ENCODE measurements at places on chromosomes 3 and 15. TPM values are rescaled to one million over a fixed set of nuclear protein-coding genes. Genes with fewer than 3 reads are reported as not detected.

Gene RLBP1
- not detected for polyA plus RNA-seq

Gene AHSG
- not detected for polyA plus RNA-seq

- H3K4me3 ChIP-seq: no peak overlapping the region
- no peak for DNase-seq
- H3K4me1 ChIP-seq: no peaks in the 10 kb centered on the region
- H3K27ac ChIP-seq: no peak overlapping the region
- H3K27me3 ChIP-seq: peaks cover 7% of the 10 kb centered on the region
These were observed 140.8 kb downstream of the SMAD6 start for GRCh38 chr15:66842710-66843441.

DNA sequence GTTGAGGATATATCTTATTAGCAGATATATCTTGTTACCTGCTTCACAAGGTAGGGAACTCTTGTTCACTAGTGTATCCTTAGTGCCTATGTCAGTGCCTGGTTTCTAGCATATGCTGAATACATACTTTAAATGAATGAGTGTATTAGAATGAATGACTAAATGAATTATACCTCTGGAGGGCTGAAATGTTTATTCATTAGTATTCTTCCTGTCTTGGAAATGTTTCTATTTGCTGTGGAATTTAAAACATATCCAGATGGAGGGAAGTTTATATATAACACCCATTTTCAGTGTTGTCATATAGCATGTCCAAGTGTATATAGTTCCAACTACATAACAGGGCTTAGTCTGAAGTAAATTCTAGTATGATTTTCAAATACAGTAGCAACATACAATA, 581.5 kb downstream of the TBL1XR1 start:
- no peak for DNase-seq
- H3K4me1 ChIP-seq: no peaks in the 10 kb centered on the region
- H3K27me3 ChIP-seq: no peaks in the 10 kb centered on the region
- no peaks in the 10 kb centered on the region for H3K36me3 ChIP-seq

Gene AGBL1
- not detected for polyA plus RNA-seq

Gene ANKRD34C
- not detected for polyA plus RNA-seq

DNA sequence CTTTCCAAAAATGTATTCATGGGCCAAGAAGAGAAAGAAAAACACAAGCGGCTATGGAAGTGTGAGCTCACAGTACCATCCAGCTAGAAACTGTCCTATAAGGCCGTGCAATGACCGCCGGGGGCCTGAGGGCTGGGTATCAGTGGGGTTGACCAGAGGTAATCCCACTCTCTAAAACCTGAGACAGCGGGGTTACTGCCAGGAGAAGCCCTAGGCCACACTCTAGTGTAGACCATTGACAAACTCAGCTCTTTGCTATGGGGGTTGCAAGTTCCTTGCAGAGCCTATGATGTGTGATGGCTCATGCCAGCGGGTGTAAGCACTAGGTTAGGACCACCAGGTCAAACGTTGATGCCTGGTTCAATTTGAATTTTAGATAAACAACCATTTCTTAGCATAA, 25.9 kb upstream of the SLCO2A1 start:
- H3K36me3 ChIP-seq: no peaks in the 10 kb centered on the region
- no peak overlapping the region for H3K27ac ChIP-seq
- no peaks in the 10 kb centered on the region for H3K4me1 ChIP-seq
- no peak overlapping the region for H3K4me3 ChIP-seq
- DNase-seq: no peak

DNA sequence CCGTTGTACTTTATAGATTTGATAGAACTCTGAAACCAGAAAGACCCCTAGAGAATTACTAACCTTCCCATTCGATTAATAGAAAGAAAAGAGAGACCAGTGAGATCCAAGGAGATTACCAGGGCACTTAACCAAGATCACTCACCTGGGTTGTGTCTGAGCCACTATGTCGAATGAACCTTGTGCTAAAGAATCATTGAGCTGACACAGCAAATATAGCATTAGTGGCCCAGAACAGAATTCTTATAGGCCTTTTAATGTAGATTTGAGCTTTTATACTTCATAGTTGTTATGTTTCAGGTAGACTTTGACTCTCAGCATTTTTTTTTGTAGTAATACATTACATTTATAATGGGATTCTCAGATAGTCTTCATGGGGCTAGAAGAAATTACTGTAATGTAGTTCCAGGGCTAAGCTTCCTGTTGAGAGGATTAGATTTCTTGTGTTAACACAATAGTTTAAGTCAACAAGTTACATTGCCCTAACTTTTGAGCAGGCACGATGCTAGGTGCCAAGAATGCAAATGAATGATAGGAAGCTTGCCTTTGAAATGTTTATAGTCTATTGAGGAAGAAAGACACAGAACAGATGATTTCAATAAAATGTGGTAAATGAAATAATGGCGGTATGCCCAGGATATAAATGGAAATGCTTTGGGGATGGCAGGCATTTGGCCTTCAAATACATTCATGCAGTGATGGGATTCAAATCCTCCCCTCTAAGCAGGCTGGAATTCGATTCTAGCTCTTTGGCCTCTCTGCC, 24.4 kb upstream of the ABHD10 start:
- no peaks in the 10 kb centered on the region for H3K36me3 ChIP-seq
- H3K27me3 ChIP-seq: no peaks in the 10 kb centered on the region
- no peak overlapping the region for H3K27ac ChIP-seq
- no peak overlapping the region for H3K4me3 ChIP-seq

Gene FETUB
- not detected for polyA plus RNA-seq

GRCh38 chr3:184715943-184716621, 4.2 kb upstream of the MAGEF1 start:
- no peaks in the 10 kb centered on the region for H3K27me3 ChIP-seq
- no peak overlapping the region for H3K27ac ChIP-seq

GRCh38 chr3:7953449-7954014, 548.1 kb upstream of the LMCD1 start:
- no peaks in the 10 kb centered on the region for H3K27me3 ChIP-seq
- H3K4me1 ChIP-seq: no peaks in the 10 kb centered on the region
- no peaks in the 10 kb centered on the region for H3K36me3 ChIP-seq
- no peak for DNase-seq

Gene LSAMP
- 1.7 TPM for polyA plus RNA-seq

DNA sequence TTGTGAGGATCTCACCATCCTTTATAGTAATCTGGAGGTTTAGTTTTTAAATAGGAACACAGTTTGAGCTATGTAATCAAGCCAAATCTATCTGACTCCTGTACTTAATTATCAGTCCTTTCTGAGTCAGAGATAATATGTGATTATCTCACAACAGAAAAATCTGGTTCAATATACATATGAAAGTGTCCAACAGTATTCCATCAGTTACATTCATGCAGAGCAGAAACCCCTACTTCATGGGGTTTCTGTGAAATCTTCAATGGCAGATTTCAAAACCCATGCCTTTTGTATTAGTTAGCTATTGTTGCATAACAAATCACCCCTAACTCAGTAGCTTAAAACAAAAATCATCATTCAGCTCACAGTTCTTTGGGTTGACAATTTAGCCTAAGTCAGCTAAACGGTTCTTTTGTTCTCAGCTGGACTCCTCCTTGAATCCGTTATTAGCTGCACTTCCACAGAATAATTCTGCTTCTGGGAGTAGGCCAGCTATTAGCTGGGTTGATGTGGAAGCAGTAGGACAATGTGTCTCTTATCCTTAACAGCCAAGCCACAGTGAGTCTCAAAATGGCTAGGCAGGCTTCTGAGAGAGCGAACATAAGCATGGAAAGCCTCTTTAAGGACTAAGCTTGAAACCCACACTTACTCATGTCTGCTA, 42.9 kb upstream of the ARPP21 start:
- DNase-seq: no peak
- H3K36me3 ChIP-seq: no peaks in the 10 kb centered on the region
- no peak overlapping the region for H3K27ac ChIP-seq
- H3K4me3 ChIP-seq: no peak overlapping the region

Gene C15orf62
- 0.27 TPM for polyA plus RNA-seq

Gene TRPM1
- not detected for polyA plus RNA-seq

GRCh38 chr15:71186267-71186666, 71.0 kb downstream of the THSD4 start:
- no peak overlapping the region for H3K4me3 ChIP-seq
- H3K27ac ChIP-seq: no peak overlapping the region
- no peaks in the 10 kb centered on the region for H3K4me1 ChIP-seq
- H3K36me3 ChIP-seq: no peaks in the 10 kb centered on the region
- no peak for DNase-seq

GRCh38 chr3:126201168-126201567, 20.8 kb upstream of the ALDH1L1 start:
- no peaks in the 10 kb centered on the region for H3K36me3 ChIP-seq
- H3K4me1 ChIP-seq: no peaks in the 10 kb centered on the region
- no peak overlapping the region for H3K4me3 ChIP-seq
- H3K27ac ChIP-seq: no peak overlapping the region
- DNase-seq: no peak
- H3K27me3 ChIP-seq: no peaks in the 10 kb centered on the region

DNA sequence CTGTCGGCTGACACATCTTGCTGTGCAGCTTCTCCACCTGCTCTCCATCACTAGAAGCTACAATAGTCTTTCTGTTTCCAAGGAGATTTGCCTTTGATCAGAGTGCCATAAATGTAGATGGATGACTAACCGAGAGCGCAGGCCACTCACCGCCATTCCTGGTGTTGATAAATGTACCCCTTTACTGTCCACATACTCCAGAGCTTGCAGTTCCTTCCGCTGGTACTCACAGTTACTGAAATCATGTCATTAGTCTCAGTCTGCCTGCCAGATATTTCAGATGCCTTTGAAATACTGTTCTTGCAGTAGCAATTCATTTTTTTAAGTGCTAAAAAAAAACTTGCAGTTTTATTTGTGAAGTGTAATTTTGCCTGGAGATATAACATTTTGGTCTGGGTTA, 72.3 kb downstream of the BLM start:
- peaks cover 12% of the 10 kb centered on the region for H3K36me3 ChIP-seq
- no peak overlapping the region for H3K4me3 ChIP-seq
- peaks cover 11% of the 10 kb centered on the region for H3K4me1 ChIP-seq
- DNase-seq: no peak
- H3K27ac ChIP-seq: no peak overlapping the region

- no peak for DNase-seq
- H3K27me3 ChIP-seq: no peaks in the 10 kb centered on the region
- no peaks in the 10 kb centered on the region for H3K36me3 ChIP-seq
- H3K27ac ChIP-seq: no peak overlapping the region
These were observed 27.0 kb downstream of the ALS2CL start for GRCh38 chr3:46666453-46666845.

Gene SAMD7
- not detected for polyA plus RNA-seq

Gene CCR4
- 3.2 TPM for polyA plus RNA-seq

GRCh38 chr3:59254976-59255375, 205.2 kb upstream of the CFAP20DC start:
- no peaks in the 10 kb centered on the region for H3K27me3 ChIP-seq
- no peaks in the 10 kb centered on the region for H3K36me3 ChIP-seq

GRCh38 chr3:63308072-63308471, 30.0 kb downstream of the SYNPR start:
- no peak overlapping the region for H3K27ac ChIP-seq
- no peaks in the 10 kb centered on the region for H3K4me1 ChIP-seq
- no peak for DNase-seq

DNA sequence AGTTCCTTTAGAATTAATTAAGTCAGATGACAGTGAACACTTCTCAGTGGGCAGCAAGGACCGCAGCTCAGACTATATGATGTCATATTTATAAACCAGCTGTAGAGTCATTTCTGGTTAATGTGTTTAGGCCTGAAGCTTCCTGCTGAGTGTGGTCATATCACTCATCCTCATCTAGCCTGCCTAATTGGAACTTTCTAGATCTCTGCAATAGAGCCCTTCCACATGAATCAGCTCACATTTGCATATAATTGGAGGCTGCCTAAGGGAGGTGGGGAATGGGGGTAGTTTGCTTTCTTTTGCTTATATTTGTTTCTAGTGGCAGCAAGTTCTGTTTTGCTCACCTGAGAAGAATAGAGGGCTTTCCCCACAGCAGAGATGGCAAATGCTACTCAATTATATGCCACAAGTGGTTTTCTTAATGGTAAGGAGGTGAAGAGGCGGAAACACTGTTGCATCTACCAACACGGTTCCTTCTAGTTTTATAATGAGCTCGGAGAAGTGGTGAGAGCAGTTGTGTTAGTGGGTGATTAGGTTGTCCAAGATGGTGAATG, 148.1 kb downstream of the KLHL25 start:
- H3K27me3 ChIP-seq: no peaks in the 10 kb centered on the region
- H3K27ac ChIP-seq: peak overlapping the region; percentile 21

DNA sequence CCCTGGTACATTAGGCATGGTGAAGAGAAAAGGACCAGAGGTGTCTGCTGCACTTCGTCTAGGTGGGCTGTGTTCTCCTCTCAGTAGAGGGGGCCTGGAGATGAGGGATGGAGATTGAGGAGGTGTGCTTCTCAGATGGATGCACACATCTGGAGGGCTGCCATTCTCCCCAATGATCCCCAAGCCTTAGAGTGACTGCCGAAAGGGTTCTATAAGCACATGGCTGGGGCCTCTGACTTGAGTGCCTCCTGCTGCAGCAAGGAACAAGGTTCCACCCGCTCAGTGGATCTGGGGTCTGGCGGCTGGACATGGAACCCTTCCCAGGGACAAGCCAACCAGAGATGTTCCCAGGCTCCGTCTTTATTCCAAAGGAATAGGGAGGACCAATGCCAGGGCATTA, 66.8 kb downstream of the CPN2 start:
- H3K36me3 ChIP-seq: no peaks in the 10 kb centered on the region
- no peaks in the 10 kb centered on the region for H3K27me3 ChIP-seq
- no peaks in the 10 kb centered on the region for H3K4me1 ChIP-seq
- H3K27ac ChIP-seq: no peak overlapping the region
- DNase-seq: no peak

DNA sequence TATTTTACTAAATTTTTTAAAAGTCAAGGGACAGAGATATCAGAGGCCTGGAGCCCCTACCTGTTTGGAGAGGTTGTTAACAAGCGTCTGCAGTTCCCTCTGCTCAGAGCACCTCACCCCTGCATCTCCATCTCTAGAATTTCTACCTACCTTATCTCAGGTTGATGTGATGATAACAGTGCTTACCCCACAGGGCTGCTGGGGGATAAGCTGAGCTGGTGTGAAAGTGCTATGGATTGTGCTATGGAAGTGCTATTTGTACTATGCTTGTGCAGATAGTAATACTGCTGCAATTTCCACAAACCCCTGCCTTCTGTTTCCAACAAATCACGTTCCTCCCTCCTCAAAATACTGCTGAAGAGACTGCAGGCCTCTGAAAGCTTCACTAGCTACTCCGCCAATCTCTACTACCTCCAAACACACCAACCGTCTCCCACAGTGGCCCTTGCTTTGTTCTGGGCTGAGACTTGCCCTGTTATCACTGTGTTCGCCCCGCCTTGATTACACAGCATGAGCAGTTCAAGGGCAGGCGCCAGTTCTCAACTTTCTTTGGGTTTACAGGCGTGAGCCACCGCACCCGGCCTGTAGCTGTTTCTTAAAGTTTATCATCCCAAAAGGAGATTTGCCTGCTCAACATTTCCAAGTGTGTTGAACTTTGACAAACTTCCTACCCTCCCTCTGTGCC, 28.4 kb upstream of the PARL start:
- peaks cover 12% of the 10 kb centered on the region for H3K4me1 ChIP-seq
- no peaks in the 10 kb centered on the region for H3K36me3 ChIP-seq
- no peaks in the 10 kb centered on the region for H3K27me3 ChIP-seq
- DNase-seq: no peak
- no peak overlapping the region for H3K4me3 ChIP-seq
